ENCODE measurements at places on chromosomes 13 and 19.

DNA sequence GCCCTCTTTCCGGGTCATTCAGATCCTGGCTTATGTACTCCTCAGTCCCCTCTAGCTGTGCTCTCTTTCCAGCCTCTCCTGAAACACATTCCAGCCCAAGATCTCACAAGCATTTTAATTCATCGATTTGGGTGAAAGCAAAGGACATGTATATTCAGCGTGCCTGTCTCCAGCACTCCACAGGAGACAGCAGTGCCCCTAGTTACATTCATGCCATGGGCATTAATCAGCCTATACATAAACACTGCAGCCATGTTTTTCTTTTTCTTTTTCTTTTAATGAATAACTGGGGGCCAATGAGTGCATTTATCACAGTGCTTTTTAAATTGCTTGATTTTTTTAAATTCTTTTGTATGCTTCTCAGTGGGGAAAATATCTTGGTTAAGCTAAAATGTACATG lies 199.1 kb downstream of the DCT start:
- no peak for DNase-seq

DNA sequence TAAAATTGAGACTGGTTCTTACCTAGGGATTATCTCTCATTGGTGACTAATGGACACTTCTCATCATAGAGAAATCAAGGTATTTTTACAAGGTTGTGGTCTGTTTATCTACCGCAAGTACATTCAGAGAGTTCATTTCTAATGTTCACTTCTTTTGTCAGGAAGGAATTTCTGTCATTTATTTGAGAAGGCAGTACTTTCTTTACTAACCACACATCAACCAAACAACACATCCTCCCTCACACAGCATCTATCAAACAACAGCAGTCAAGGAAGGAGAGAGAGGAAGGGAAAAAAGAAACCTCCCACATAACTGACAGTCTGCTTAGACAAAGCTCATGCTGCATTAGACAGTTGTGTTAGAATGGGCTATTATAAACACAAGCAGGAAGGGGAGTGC lies 182.3 kb upstream of the KLF12 start:
- peak; percentile 59 for DNase-seq

DNA sequence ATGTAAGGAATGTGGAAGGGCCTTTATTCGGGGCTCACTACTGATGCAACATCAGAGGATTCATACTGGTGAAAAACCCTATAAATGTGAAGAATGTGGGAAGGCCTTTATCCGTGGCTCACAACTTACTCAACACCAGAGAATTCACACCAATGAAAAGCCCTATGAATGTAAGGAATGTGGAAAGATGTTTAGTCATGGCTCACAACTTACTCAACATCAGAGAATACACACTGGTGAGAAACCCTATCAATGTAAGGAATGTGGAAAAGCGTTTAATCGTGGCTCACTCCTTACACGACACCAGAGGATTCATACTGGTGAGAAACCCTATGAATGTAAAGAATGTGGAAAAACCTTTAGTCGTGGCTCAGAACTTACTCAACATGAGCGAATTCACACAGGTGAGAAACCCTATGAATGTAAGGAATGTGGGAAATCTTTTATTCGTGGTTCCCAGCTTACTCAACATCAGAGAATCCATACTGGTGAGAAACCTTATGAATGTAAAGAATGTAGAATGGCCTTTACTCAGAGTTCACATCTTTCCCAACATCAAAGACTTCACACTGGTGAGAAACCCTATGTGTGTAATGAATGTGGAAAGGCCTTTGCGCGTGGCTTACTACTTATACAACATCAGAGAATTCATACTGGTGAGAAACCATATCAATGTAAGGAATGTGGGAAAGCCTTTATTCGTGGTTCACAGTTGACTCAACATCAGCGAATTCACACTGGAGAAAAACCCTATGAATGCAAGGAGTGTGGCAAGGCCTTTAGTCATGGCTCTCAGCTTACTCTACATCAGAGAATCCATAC lies 44.3 kb downstream of the ZNF585A start:
- no peak for DNase-seq

DNA sequence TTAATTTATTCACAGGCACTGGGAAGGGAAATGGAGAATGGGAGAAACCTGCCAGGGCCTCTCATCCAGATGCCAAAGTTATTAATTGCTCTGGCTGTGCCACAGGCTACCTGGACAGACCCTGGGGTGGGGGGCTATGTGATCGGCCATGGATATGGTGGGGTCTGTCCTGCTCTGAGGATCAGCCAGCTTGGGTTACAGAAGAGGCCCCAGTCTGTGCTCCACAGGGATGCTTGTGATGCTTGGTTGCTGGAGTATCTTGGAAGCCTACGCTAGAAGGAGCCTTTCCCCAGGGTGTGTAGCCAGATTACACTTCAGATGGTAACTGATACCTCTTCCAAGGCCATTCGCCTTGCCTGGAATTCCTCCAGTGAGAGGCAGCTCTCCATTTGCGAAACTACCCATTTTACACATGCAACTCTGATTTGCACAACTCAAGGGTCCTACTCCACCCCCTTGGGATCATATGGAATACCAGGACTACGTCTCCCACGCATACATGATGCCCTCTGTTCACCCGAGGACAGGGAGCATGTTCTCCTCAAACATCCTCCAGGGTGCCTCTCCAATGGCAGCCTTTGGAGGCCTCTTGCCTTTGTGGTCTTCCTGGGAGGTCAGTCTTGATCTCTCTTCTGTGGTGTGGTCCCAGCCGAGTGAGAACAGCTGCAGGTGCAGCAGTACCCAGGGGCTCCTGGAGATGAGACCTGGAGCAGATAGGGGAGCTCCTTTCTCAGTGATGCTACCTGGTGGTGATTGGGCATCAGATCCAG lies 186.6 kb upstream of the TSHZ3 start:
- no peak for DNase-seq

- DNase-seq = no peak
These were observed 95.2 kb upstream of the CLDN10 start for GRCh38 chr13:95457294-95457693.

DNA sequence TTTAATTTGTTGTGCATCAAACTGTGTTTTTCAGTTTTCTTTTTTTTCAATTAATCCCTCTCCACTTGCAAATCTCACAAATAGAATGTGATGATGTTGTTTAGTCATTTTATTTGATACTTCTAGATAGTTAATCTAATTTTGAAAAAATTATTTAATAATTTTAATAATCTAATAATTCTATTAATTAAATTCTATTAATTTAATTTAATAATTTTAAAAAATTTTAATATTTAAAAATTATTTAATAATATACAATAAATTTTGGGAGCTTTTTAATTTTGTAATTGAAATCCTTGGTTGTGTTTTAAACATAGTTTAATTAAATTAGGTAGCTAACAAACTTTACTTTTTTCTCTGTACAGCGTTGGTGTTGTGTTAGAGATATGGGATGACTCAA lies 393.8 kb downstream of the OLFM4 start:
- no peak for DNase-seq

GRCh38 chr13:21849323-21849722 lies 178.4 kb downstream of the FGF9 start:
- peak; percentile 57 for DNase-seq

- no peak for DNase-seq
These were observed 8.9 kb upstream of the ZNF527 start for GRCh38 chr19:37361994-37362393.

DNA sequence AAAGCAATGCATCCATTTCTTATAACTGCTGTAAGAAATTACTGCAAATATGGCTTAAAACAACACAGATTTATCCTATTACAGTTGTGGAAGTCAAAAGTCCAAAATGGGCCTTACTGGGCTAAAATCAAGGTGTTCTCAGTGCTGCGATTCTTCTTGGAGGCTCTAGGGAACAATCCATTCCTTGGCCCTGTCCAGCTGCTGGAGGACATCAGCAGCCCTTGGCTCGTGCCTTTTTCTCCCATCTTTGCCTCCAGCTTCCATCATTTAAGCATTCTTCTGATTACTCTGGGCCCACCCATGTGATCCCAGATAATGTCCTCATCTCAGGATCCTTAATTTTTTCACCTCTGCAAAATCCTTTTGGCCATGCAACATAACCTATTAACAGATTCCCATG lies 607.1 kb downstream of the DCT start:
- no peak for DNase-seq

DNA sequence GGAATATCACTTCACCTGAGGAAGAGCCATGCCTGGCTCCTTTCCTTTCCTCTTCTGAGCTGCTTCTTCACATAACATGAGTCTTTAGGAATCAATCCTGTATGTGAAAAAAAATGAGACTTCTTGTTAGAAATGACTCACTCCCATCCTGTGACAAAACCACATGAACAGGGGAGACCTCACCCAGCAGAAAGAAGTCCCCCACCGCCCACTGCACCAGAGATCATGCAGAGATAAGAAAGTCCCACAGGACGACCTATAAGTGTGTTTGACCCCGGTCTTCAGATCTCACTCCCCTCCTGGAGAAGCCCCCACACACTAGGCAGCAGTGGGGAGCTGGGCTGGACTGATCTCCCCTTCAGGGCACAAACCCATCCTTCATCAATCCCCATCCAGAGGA lies 7.8 kb downstream of the ZNF600 start:
- no peak for DNase-seq

DNA sequence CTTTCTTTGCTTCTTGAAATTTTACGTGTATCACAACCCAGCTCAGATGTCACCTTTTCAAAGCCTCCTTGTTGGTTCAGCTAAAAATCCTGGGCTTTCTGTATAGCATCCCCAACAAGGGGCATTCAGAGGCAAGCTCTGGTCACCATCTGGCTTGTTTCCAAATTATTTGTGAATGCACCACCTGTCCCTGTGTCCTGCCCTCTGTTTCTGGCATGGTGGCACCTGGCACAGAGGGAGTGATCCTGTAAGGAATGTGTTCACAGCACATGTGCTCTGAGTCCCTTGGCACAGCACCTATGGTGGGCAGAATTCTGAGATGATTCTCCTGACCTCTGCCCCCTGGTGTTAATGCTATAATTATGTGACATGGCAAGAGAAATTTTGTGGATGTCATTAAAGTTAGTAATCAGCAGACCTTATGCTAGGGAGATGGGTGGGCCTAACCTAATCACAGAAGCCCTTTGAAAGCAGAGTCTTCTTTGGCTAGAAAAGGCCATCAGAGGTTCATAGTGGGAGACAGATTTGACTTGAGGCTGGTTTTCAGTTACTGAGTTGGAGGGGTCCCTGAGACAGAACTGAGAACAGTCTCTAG lies 76.3 kb downstream of the ZNF429 start:
- no peak for DNase-seq

- DNase-seq = no peak
These were observed 112.3 kb downstream of the GPC6 start for GRCh38 chr13:93338906-93339305.

- no peak for DNase-seq
These were observed 104.5 kb downstream of the FRY start for GRCh38 chr13:32136061-32136460.

DNA sequence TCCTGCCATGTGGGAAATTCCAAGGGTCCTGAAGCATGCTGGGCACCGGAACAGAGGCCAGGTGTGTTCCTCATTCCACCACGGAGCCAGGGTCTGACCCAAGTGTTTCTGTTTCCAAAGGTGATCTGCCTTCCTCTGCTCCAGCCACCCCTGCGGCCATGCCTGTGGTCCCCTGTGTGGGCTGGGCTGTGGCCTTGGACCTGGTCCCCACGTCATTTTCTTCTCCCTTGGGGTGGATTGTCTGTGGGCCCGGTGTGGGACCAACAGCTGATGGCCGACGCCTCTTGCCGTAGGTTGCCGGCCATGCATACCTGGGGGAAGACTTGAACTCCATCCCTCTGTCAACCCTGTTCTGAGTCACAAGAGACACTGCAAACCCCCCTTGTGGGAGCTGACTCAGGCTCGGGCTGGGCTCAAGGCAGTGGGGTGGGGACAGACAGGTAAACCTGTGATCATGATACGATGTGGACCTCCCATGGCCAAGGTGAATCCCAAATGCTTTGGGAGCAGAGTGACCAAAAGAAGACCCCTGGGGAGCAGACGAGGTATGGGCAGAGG lies 35.0 kb downstream of the ATP11A start:
- no peak for DNase-seq

- DNase-seq = no peak
These were observed 10.3 kb upstream of the POSTN start for GRCh38 chr13:37608750-37609339.

DNA sequence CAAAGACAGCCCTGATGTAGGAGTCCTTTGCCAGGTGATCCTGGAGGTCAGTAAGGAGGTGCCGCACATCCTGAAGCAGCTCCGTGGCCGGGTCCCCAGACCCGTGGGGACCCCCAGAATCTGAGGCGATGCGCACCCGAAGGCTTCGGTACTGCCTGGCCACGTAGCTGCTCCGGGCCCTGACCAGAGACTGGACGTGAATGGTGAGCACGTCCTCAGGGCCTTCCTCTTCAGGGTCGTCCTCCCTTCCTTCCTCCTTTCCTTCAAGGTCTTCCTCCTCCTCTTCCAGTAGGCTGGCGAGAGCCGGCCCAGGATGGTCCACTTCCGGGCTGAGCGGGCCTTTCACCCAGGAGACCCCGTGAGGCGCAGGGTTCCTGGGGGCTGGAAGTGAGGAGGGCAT lies 7.5 kb downstream of the RINL start:
- no peak for DNase-seq

DNA sequence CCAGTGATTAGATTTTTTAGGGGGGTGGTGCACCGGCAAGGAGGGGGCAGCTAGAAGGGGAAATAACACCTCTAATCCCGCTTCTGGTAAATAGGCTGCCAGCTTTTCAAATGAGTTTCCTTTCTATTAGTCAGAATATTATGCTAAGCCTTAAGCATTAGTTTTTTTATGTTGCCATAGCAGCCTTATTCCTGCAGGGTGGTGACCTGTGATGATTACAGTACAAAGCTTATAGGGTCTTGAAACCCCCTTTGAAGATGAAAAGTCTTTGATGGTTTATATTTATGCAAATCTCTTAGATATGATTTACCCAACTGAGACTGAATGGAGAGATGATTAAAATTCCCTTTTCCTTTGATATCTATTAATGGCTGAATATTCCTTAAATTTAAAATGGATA lies 109.8 kb downstream of the ZIC5 start:
- DNase-seq = no peak

- DNase-seq = no peak
These were observed 42.3 kb downstream of the GJA3 start for GRCh38 chr13:20118268-20119140.

- no peak for DNase-seq
These were observed 33.9 kb upstream of the SEMA6B start for GRCh38 chr19:4593409-4593851.

- DNase-seq = no peak
These were observed 36.8 kb upstream of the TPM4 start for GRCh38 chr19:16039545-16039944.

DNA sequence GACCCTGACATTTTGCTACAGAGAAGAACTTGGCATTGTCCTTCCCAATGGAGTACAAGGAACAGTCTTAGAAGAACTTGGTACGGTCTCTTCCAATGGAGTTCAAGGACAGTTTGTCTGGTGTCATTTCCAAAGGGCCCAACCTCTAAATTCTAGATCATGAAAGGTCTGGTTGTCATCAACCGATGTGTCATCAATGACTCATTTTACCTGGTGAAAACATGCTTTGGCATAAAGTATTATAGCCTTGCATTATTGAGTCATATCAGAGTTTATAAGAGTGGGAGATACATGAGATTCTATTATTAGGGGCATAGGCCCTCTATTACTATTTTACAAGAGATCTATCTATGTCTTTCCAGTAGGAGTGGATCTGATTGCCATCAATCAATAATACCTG lies 4.3 kb downstream of the CYP2B6 start:
- no peak for DNase-seq

Measured in Jurkat, Clone E6-1 (cell line).